Epithelial cell of esophagus (primary cell): ENCODE measurements at places on chromosomes 5 and 9.

DNA sequence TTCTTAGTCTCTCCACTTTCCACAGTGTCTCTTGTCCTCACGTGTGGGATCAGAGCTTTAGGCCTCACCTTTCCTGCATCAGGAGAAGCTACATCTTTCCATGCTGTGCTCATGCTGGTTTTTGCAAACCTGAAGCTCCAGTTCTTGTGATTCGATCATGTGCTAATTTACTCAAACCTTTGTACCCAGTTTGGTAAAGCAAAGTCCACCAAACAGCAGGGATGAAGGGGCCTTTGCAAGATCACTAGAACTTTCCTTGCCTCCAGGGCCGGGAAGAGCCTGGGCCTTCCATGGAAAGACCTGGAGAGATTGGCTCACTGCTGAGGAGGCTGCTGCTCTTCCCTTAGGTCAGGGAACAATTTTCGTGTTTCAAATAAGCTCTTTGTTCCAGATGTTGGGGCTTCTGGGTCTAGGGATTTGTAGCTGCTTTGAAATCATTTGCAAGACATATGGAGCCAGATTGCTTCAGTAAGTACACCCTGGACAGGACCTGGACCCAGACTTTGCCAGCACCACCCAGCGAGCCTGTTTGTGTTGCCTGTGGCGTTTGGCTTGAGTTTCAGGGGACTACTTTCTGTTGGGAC, 18.7 kb upstream of the SPATA31E1 start:
- DNase-seq: no peak

DNA sequence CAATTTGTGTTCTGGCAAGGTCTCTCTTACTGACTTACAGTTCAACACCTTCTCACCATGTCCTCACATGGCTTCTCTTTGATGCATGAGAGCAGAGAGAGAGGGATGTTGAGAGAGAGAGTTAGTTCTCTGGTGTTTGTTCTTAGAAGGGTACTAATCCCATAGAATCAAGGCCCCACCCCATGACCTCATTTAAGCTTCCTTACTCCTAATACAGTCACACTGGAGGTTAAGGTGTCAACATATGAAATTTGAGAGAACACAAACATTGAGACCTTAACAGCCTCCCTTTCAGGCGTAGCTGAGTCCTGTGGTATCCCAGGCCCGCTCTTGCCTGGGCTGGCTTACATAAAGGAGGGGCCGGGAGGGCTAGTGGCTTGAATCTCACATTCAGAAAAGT, 10.6 kb upstream of the SEMA6A start:
- peak; percentile 45 for DNase-seq

GRCh38 chr9:136424750-136425362, 14.4 kb downstream of the PMPCA start:
- DNase-seq: no peak

- peak; percentile 65 for DNase-seq
These were observed 66.0 kb downstream of the FRMD3 start for GRCh38 chr9:83472221-83472665.

- no peak for DNase-seq
These were observed 4.5 kb downstream of the DAP start for GRCh38 chr5:10756549-10756948.

GRCh38 chr9:23768861-23769260, 57.2 kb downstream of the ELAVL2 start:
- DNase-seq: no peak

DNA sequence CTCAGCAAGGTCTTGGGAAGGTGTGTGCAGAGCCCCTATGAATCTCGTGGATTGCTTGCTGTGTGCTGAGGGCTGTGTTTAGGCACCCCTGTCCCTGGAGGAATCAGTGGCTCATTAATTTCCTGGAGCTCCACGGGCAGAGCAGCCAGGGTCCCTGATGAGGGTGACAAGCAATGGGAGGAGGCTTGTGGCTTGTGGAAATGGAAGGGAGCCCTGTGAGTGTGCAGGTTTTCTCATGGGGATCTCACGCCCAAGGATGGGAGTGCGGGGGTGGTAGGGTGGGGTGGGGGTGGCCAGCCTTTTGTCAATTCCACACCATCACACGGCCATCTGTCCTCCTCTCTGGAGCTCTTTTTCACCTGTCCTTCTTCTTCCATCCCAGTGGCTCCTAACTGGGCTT, 25.3 kb downstream of the PHF2 start:
- no peak for DNase-seq

DNA sequence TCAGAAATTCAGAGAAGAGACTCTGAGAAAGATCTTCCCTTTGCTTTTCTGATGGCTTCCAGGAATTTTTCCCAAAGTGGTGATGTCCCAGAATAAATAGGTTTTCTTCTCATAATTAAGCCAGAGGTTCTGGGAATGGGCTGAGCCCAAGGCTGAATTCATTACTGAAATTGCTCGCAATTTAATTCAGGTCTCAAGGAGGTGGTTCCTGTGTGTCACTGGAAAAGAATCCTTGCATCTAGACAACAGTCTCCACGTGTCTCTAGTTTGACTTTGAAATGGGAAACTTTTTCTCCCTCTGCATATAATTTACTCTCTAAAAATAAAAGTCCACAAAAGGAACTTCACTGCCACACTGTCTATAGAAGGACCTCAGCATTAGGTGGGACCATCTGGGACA, 27.8 kb upstream of the STX17 start:
- peak; percentile 7 for DNase-seq

- DNase-seq: no peak
These were observed 67.1 kb upstream of the HSPB3 start for GRCh38 chr5:54388409-54388808.

- DNase-seq: no peak
These were observed 58.5 kb downstream of the MAT2B start for GRCh38 chr5:163563880-163564279.

DNA sequence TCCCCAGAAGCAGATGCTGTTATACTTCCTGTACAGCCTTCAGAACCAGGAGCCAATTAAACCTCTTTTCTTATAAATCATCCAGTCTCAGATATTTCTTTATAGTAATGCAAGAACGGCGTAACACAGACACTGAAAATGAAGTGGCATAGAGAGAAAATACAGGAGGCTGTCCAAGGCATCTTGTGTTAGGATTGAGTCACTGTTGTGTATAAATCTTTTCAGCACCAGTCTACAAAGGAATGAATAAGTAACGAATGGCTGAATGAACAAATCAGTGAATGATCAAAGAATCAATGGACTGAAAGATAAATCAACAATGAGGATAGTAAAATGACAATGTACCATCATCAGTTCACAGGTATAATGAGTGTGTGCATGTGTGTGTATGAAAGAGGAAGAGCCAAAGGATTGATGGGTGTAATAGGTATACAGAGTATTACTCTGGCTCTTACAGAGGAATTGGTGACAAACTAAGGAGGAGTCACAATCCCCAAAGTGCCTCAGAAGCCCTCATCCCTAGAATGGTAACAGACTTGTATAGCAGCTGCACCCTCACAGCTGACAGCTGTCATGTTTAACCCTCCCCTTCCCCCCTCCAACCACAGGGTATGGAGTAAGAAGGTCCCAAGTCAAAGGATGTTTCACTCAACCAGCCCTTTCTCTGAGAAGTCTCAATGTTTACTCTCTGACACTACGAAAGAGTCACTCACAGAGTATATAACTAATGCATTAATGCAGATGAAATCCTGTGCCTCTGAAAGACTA, 29.8 kb upstream of the MIER3 start:
- no peak for DNase-seq

DNA sequence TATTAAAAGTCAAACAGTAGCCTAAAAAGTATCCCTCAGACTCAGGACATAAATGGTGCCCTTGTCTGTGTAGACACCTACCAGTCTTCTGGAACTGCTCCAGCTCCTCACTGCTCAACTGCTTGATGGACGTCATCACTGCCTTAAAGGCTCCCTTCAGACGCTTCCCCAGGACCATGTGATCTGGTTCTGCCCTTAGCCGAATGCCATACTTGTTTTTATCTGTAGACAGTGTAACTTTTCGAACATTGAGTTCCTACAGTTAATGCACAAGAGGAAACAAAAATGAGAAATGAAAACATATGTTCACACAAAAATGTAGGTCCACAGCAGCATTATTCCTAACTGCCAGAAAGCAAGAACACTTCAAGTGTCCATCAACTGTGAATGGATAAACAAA, 46.2 kb downstream of the IARS1 start:
- DNase-seq: no peak

DNA sequence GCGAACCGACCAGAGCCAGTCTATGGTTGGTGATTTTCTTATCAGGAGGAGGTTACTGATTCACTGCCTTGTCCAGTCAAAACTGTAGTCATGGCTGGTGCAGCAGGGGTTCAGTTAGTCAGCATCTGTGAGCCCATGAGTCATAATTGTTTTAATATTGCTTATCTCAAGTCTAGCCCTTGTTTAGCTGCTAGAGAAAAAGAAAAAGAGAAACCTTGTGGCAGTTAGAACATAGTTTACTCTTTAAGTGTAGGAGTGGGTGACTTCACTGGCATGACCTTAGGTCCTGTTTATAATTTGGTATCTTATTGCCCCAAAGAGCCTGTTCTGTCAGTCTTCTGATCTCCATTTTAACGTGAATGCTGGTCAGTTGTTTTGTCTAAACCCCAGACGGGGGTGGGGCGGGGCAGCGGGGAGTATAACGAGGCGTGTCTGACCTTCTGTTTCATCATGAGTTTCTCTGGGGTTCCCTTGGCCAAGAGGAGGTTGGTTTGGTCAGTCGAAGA, 76.9 kb upstream of the NFIL3 start:
- peak; percentile 70 for DNase-seq

GRCh38 chr5:142500227-142500905, 175.5 kb upstream of the SPRY4 start:
- no peak for DNase-seq

- DNase-seq: no peak
These were observed 9.3 kb upstream of the DOLPP1 start for GRCh38 chr9:129071526-129072126.

- DNase-seq: no peak
These were observed 46.3 kb upstream of the TDRD7 start for GRCh38 chr9:97365634-97366033.

DNA sequence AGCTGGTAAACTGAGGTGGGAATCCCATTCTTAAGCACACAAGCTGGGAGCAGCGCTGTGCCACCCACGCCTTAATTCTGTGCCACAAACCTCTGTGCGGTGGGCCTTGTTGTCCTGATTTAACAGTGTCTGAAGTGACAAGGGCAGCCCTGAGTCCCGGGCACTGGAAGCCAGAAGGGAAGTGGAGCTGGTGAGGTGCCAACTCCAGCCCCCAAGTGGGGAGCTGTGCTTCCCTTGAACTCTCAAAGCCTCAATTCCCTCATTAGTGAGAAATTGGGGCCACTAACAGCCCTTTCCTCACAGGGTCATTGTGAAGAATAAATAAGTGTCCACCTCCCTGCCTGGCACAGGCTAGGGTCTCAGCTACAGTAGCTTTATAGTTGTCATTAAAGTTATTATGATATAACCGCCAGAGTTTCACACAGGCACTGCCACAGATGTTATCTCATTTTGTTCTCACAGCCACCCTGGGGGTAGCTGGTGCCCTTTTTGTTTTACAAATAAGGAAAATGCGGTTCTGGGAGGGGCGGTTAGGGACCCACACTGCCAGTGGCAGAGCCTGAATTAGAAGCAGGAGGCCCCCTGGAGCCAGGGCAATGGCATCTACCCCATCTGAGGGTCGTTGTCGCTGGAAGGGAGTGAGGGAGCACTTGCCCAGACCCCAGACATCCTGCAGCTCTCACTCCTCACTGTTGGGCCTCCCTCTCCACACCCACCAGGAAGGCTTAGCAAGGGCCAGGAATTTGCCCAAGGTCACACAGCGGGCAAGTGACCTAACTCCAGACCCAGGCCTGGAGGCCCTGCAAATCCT, 2.1 kb upstream of the TLX3 start:
- no peak for DNase-seq

DNA sequence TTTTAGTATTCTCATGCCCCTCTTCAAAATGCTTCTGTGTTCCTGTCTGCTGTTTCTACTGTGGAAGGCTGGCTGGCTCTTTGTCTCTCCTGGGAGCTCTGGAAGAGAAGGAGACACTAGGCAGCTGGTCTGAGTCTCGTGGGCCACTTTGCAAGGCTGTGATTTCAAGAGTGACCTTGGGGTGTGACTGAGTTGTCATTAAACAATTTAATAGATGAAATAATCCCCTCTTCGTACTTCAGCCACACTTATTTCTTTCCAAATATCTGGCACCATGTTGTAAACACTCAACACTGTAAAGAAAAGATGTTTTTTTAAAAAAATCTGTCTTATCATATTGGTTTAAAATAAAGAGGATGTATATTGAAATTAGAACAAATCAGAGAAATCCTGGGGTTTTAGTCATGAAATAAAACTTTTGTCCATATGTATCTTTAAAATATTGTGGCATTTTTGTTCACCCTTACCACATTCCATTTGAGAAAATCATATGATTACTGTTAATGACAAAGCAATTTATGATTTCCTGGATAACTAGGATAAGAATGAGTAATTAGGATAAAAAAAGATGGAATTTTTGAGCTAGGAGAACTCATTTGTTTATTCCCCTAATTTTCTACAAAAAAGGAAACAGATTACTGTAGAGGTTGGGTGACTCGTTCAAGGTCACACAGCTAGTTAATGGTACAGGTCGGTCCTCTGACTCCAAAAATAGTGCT, 200.8 kb downstream of the MAT2B start:
- peak; percentile 16 for DNase-seq

GRCh38 chr5:95284572-95285408, at the start of gene MCTP1:
TSS of gene MCTP1 (minus strand) at chr5:95285094.
- peak; percentile 22 for DNase-seq

GRCh38 chr9:38413283-38413682, 11.0 kb downstream of the IGFBPL1 start:
- no peak for DNase-seq

DNA sequence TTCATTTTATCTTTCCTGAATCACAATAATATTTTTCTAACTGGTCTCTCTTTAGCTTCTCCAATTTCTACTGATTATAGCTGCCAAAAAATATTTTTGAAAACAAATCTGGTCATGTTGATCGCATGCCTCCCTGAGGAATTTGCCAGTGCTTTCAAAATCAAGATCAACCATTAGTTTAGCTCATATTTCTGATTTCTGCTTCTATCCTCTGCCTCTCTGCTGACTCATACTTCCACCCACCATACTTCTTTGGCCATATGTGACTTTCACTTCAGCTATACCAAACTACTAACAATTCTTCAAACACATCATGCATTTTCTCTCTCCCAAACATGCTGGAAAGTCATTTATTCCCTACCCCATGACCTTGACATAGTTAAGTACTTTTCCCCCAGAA, 636.5 kb downstream of the TLE1 start:
- DNase-seq: peak; percentile 33

DNA sequence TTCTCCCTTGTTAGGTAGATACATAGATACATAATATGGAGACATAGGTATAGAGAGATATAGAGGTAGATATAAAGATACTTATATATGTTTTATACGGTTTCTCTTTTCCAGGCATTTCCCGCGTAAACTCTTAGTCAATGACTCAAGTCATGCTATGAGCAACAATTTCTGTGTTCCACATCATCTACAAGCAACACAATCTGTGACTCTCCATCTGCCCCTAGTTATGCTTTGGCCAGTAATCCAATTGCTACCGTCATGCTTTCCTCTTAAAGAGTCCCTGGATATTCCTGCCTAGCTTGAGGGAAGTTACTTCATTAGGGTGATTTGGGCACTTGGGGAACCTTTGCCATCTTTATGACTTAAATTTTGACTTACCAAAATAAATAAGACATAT, 129.0 kb upstream of the ADAMTS16 start:
- DNase-seq: no peak
